ENCODE measurements at places on chromosomes 7 and 10.

DNA sequence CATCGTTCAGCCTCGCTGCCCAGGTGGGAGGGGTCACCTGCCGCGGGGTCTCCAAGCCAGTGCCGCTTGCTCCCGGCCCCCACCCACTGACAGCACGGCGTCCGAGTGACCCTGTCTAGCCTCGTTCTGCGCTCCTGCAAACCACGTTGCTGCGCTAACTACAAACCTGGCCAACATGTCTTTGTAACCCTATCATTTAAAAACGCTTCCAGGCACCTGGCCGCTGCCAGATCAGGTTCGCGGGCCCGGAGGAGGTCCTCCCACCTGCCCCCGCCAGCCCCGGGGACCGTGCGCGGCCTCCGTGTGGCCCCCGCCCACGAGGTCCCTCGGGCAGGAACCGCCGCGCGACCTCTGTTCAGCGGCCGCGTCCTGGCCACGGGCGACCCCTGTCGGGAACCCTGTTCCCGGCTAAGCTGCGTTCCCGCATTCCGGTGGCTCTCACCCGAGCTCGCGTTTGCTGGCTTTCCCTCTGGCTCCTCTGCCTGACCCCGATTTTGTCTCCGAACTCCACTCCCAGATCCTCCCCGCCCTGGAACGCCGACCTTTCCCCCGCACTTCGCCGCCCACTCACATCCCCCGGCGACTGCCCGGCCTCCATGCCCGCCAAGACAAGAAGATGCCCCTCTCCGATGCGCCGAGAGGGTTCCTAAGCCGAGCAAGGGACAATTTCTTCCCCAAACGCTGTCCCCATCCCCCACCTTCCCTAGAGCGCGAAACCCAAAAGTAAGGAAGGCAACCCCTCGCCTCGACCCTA is 2.4 kb downstream of the SFMBT2 start:
- DNase-seq, result no peak

DNA sequence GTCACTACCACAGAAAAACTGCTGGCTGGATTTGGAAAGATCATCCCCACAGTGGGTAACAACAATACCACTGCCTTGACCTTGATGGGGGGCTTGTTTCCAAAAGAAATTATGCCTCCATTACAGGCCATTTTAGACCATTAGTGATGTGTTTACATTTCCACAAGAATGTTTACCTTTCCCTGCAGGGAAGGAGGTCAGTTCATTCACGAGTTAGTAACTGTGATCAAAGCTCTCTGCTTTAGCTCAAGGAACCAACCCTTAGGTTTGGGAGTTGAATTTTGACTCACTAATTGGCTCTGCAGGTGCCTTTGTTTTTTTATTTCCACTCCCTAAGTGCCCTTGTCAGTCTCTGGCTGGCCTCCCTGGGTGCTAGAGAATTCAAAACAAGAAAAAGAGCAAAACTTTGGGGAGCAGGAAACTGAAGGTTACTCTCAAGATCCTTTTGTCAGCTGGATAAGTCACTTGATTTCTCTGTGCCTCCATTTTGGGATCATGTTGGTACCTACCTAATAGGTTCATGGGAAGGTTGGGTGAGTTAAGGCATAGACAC is 41.1 kb upstream of the NUPR2 start:
- no peak for DNase-seq

DNA sequence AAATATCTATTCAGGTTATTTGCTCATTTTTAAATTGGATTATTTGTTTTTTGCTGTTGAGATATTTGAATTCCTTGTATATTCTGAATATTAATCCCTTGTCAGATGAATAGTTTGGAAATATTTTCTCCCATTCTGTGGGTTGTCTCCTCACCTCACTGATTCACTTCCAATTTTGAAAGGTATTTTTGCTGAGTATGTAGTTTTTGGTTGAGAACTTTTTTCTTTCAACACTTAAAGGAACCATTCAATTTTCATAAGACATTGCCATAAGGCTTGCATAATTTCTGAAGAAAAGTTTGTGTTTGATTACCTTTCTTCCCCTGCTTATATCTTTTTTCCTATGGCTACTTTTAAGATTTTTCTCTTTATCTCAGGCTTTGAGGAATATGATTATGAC is 8.9 kb upstream of the SCRN1 start:
- no peak for DNase-seq

DNA sequence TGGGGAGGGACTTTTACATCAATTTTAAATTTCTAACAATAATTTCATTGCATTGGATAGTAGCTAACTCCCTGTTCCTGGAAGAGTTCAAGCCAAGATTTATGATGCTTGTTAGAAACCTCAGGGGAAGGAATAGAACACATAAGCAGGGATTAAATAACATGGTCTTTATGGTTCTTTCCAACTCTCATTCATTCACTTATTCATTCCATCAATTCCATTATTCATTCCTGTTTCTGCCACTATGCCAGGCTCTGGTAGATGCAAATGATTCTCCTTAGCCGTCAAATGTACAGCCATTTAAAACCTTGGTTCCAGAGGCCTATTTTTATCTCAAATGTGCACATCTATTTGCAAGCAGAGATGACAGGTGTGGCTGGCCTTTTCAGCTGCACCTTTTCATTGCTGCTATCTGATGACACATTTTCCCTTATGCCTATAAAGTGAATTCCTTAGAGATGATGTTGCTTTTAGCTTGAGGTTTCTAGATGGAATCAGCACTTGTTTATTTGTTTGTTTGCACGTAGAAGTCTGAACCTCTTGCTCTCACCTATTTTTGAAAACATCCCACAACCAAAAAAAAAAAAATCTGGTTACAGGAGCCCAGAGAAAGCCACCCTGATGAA is 205.7 kb upstream of the IGFBP3 start:
- no peak for DNase-seq

- DNase-seq, result no peak
Observed at GRCh38 chr10:47230957-47231356, 69.0 kb upstream of the GDF10 start.

GRCh38 chr10:10584161-10584560 is 433.5 kb upstream of the CELF2 start:
- DNase-seq, result no peak

DNA sequence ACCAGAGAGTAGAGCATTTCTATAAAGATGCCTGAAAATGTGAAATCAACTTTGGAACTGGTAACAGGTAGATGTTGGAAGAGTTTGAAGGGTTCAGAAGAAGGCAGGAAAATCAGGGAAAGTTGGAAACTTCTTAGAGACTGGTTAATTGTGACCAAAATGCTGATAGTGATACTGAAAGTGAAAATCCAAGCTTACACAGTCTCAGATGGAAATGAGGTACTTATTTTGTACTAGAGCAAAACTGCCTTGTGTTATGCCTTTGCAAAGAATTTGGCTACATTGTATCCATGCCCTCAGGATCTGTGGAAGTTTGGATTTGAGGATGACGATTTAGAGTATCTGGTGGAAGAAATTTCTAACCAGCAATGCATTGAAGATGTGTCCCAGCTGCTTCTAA is 430.6 kb upstream of the KCND2 start:
- DNase-seq, result no peak

Data from cortex of kidney (tissue), 1 donor.